ENCODE measurements at places on chromosomes 4 and X.

DNA sequence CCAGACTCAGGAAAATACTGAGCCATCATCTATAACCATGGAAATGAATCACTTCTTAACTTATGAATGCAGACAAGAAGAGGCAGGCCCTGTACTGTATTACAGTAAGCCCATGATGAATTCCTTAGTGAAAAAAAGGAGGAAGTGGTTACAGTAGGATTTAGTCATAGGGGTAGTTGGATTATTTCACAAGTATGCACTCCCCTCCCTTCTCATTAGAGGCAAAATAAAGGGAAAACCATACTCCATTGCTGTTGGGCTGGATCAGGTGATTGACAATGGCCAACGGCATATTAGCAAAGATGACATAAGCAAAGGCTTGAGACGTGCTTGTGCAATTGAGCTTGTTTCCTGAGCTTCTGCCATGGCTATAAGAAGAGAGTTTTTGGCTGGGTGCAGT lies 181.1 kb upstream of the PRPS2 start:
- no peak for DNase-seq

DNA sequence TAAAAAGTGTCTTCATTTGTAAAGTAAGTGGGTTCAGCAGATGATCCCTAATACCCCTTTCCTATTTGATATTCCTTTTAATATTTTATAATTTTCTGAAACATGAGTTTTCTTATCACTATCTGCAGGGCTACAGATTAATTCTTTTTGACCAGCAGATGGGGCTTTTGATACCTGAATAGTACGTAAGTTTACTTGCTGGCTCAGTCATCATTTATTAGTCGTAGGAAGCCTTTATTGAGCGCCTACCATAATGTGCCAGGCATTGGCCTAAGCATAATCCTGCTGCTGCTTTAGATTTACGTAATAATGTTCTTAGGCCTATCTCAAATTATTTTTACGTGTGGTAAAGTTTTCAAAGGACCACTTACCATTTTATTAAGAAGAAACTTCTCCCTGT lies 33.1 kb downstream of the OSTC start:
- no peak for DNase-seq

DNA sequence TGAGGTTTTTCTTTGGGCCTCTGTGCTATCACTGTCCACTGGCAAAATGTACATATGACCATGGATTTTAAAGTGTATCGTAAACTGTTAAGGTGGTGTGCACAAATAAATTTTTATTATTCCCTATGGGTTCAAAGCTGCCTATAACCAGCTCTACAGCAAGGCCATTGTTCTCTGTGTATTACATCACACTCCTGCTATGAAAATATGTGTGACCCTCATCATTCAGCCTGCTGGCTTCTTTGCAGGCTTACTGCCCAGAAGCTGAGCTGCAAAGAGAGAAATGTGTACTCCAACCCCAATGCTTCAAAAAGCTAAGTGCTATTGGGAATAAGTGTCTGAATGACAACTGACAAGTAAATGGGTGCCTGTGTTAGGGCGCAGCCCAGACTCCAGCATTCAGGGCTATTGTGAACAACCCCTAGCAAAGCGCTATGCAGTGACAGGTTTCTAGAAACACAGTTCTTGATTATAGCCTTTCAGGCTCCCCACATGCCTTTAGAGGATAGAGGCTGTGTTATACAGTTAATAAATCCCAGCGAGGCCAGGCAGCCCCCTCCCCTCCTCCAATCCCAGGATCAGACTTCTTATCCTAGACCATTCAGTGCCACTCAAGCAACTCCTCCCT lies 220.4 kb upstream of the RADX start:
- no peak for DNase-seq

DNA sequence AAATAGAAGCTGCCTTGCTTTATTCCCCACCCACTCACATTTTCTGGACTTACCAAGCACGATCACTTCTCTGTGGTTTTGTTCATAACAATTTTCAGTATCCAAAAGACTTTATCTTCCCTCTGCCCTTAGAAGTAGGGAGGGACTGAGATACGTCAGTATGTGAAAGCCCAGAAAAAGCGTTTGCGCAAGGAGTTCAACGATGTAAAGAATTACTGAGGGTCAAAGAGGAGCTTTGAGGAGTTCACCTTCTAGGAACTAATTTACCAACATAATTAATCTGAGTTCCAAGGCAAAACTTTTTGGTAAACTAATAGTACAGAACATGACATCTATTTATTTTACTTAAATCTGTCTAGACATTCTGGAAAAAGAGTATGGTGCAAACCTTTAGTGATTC lies 84.6 kb downstream of the MBNL3 start:
- DNase-seq: no peak

DNA sequence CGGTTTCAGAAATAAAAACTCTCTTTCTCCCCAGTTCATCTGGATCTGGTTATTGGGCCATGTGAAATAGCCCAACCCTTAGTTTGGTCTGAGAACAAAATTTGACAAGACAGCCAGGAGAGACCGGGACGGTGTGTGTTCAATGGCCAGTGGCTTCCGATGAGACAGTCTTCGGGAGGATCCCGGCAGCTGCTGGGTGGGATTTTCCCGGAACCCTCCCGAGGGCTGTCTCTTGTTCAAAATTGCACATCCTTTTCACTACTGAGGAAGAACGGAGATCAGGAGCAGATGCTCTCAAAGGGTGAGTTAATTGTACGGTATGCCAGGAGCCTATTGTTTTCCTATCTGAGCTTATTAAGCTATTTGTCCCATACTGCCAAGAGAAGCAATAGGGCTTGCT lies 166.5 kb downstream of the PRR32 start:
- no peak for DNase-seq

- no peak for DNase-seq
These were observed 285.6 kb downstream of the SHOX start for GRCh38 chrX:916230-916599.

DNA sequence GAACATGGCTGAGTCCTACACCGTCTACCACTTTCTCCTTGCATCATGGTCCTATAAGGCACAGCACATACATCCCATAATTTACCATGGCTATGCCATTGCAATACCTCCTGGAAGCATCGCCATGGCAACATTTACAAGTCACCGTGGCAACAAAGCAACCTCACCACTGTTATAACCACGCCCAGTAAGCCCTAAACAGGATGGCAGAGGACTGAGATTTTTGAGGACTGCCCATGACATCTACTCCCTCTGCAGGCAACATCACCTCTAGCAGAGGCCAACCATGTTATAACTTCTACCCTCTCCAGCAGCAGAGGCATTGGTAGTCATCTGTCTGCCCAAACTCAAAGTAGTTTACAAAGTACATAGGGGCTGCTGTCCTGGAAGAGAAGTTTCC lies 29.7 kb downstream of the BCOR start:
- DNase-seq: no peak

DNA sequence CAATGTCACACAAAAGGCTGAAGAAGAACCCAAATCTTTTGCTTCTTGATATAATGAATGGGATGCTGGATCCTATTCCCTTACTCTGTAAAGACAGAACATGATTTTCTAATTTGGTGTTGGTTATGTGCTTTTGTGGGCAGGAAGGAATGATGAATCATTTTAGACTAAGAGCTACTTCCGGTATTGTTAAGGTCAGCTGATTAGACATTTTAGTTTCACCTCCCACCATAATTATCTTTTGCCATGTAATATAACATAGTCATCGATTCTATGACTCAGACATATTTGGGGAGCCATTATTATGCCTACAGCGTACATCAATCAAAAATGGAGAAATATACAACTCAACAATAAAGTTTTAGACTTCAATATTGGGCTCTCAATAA lies 265.3 kb downstream of the ZNF674 start:
- DNase-seq: no peak

DNA sequence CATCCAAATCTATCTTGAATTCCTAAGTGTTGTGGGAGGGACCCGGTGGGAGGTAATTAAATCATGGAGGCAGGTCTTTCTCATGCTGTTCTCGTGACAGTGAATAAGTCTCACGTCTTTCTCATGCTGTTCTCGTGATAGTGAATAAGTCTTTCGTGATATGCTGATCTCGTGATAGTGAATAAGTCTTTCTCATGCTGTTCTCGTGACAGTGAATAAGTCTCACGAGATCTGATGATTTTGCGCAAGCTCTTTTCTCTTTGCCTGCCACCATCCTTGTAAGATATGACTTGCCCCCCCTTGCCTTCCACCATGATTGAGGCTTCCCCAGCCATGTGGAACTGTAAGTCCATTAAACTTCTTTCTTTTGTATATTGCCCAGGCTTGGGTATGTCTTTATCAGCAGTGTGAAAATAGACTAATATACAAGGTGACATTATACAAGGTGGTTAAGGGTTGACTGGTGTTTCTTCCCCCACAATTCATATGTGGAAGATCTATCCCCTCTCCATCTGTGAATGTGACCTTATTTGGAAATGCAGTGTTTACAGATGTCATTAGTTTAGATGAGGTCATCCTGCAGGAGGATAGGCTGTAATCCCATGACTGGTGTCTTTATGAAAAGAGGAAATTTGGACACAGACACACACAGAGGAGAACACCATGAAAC lies 27.6 kb downstream of the ARSD start:
- DNase-seq: no peak

- no peak for DNase-seq
These were observed 131.9 kb downstream of the REELD1 start for GRCh38 chr4:146346276-146346675.

GRCh38 chr4:8594097-8595038 lies 1.8 kb downstream of the CPZ start:
- DNase-seq: no peak

GRCh38 chrX:136272325-136272724 lies 21.1 kb upstream of the MAP7D3 start:
- DNase-seq: no peak

DNA sequence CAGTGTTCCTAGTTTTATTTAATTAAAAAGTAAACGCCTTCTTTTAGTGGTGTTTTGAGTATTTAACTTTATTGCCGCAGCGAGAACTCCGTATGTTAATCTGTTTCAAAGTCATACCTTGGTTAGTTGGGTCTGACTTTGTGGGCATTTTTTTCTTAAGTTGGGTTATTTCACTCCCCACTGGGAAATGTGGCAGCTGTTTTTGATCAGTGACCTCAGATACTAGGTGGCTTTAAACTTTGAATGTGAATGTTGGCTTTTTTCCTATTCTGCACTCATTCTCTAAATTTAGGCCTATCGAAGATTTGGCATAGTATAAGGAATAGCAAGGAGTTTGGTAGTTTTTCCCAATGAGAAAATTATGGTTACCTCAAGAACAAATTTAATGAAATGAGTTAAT lies 85.9 kb downstream of the FIP1L1 start:
- DNase-seq: no peak

- no peak for DNase-seq
These were observed 28.7 kb downstream of the FAM9C start for GRCh38 chrX:13015536-13016236.

- DNase-seq: no peak
These were observed 5.3 kb upstream of the SULT1B1 start for GRCh38 chr4:69765751-69766150.

- peak; percentile 56 for DNase-seq
These were observed 7.9 kb upstream of the CFP start for GRCh38 chrX:47637546-47638195.

- DNase-seq: no peak
These were observed 692.5 kb downstream of the CENPC start for GRCh38 chr4:66852843-66853242.

DNA sequence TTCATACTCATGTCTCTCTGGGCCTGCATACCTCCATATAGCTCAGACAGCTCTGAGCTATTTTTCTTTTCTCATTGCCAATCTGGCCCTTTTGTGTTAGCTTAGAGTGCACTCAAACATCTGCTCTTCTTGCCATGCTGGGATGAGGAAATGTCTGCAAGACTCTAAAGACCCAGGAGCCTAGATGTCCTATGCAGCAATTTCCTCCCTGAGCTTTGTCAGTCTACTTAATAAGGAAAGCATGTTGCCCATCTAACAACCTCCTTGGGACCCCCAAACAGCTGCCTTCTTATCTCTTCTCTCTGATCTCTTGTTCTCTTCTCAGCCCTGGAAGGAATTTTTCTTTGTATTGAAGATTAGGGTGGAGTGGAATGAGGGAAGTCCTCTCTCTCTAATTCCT lies 69.2 kb downstream of the UCHL1 start:
- no peak for DNase-seq

GRCh38 chrX:13487731-13488505 lies 81.5 kb upstream of the EGFL6 start:
- DNase-seq: no peak

DNA sequence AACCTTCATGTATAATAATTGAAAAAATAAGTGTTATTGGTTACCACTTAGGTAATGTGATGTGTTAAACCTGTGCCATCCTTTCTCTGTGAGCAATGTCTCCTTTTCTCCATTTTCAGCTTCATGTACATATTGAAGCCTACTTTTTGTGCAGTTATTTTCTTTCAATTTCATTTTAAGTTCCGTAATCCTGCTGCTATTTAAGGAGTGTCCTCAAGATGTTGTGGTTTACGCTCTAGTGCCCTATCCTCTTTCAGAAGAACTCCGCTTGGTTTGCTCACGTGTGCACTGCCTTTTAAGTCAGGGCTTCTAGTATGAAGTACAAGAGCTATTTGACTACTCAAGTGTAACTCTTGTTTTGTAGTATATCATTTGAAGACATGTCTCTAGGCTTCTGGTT lies 2253.2 kb upstream of the TENM3 start:
- DNase-seq: no peak

- DNase-seq: peak; percentile 47
These were observed 165.3 kb upstream of the PPP1R2C start for GRCh38 chrX:42943051-42943974.

- no peak for DNase-seq
These were observed 33.5 kb downstream of the SNX25 start for GRCh38 chr4:185242749-185243533.

- no peak for DNase-seq
These were observed 192.0 kb downstream of the SMIM20 start for GRCh38 chr4:26105815-26106699.
